ENCODE measurements at places on chromosomes 4 and X.

GRCh38 chrX:23737413-23737812, 5.7 kb downstream of the ACOT9 start:
- DNase-seq, result no peak

- DNase-seq, result no peak
Measured at GRCh38 chr4:81505004-81505598, 33.4 kb upstream of the RASGEF1B start.

GRCh38 chr4:38396845-38397547, 267.0 kb upstream of the KLF3 start:
- DNase-seq, result no peak

DNA sequence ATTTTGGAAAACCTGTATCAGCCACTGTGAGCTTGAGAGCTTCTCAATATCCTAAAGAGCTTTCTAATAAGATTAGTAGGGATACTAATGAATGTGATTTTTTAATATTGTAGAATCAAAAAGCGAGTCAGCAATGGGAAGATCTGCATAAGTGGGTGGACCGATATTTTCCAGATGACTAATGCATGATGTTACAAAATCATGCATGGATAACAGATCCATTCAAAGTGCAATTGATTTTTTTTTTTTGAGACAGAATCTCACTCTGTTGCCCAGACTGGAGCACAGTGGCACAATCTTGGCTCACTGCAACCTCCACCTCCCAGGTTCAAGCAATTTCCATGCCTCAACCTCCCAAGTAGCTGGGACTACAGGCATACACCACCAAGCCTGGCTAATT, 7.3 kb upstream of the CLDN2 start:
- no peak for DNase-seq

GRCh38 chr4:73912191-73912590, 43.0 kb downstream of the CXCL1 start:
- DNase-seq, result no peak

GRCh38 chr4:75848891-75849290, 53.4 kb downstream of the PPEF2 start:
- DNase-seq, result no peak

- no peak for DNase-seq
Measured at GRCh38 chr4:188783175-188783574, 643.9 kb downstream of the TRIML1 start.

DNA sequence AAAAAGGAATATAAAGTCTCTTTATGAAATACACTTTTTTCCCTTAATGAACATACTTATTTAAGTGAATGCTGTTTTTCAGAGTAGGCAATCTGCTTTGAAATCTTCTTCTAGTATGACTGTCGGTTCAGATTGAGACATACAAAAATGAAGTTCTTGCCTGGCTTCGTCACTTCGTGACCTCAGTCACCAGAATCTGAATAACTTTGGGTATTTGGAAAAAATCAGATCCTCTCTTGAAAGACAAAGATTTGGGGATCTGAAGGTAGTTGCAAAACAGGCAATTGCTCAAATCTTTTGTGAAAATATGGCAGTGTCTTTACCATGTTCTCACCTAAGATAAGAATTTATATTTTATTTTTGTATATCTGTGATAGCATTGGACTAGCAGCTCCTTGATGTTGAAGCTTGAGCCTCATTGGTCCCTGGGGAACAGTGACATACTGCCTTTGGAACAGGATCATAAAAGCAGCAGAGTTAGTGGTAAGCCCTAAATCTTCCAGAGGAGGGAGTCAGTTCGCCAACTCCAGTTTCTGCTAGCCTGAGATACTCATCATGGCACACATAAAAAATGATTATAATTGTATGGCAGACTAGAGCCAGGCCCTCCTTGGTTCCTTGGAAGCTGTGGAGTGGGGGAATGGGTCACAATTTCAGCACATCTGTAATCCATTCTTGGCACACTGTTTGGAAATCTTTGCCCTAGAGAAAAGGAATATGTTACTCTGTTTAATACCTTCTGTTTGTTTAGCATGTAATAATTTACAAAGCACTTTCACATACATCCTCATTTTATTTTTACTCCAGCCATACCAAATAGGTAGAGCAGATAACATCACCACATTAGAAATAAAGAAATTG, 5.0 kb downstream of the ARFIP1 start:
- DNase-seq, result peak; percentile 48

DNA sequence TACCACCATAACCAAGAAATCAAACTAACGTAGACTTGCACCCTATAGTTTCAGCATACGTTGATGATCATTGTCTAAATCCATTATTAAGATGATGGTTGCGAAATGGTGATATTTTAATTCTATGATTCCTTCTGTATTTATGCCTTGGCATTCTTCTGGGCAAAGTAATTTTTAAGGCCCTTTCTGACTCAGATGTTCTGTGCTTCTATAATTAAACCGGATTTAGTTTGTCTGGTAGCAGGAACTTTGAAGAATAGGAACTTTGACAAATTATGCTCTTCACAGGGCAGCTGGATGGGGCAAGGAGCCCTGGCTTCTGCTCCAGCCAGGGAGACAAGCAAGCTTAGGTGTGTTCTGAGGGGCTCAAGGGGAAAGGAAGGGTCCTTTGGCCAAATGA, 23.8 kb upstream of the PLAC1 start:
- no peak for DNase-seq

DNA sequence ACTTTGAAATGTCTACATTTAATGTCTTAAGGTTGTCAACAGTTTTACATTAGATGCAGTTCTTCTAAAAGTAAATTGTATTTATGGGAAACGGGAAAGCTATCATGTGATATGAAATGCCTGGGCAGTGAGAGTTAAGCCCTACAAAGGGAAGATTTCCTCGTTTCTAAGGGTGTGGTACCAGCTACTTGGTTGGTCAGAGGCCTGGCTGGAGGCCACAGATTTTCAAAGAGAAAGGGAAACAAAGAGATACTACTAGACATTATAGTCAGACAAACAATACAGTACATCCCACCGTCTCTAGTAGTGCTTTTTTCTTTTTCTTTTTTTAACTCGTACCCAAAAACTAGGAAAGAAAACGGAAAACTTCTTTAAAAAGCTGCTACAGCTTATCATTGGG, 467.8 kb downstream of the PCDH7 start:
- DNase-seq, result no peak

- peak; percentile 95 for DNase-seq
Measured at GRCh38 chr4:139014371-139015268, 961 bp upstream of the NOCT start.

- no peak for DNase-seq
Measured at GRCh38 chr4:157312702-157313101, 92.2 kb downstream of the GRIA2 start.

DNA sequence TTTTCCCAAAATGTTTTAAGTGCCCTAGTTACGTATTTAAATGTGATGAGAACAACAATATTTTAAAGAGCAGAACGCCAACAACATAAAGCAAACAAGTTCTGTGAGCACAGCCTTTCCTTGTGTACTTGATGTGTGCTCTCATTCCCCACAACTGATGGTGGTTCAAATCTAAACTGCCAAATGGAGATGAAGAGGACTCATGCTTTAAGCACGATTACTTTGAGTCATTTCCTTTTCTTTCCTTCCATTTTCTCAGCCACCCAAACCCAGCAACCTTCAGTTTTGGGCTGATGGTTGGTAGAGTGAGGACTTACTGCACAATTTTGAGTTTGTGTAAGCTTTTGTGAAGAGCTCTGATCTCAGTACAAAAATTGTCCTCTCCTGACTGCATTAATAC, 1.7 kb downstream of the NSD2 start:
- peak; percentile 62 for DNase-seq

- DNase-seq, result no peak
Measured at GRCh38 chr4:133776503-133776902, 425.1 kb downstream of the PABPC4L start.

DNA sequence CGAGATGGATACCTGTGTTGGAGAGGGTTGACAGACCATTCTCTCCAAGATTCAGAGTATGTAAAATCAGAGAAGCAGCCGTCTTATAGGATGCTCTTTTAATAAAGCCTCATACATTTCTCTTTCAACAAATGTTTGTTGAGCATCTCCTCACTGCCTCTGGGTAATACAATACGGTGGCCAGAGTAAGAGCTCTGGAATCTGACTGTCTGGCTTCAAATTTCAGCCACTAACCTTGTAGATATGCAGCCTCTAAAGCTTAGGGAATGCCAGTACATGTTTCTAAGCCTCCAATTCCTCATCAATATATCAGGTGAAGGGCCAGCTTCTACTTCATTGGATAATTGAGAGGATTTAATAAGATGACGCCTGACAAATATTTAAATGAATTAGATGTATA, 61.3 kb downstream of the CLNK start:
- DNase-seq, result no peak

DNA sequence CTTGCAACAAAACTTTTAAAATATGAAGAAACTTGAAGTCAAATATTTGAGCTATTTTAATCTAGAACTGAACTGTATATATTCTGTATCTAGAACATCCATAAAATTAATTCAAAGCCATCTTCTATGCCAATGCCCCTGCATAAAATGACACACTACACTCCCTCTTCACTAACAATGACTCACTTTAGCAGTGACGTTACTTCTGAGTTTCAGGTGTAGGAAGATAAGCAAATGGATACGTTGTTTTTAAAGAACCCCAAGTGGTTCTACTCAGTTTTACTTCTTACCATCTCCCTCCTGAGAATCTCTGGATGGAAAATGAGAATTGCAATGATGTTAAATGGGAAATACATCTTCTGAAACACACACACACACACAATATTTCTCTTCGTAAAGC, 45.2 kb downstream of the CXXC4 start:
- DNase-seq, result no peak

GRCh38 chrX:42546800-42547199, 231.2 kb downstream of the PPP1R2C start:
- no peak for DNase-seq

DNA sequence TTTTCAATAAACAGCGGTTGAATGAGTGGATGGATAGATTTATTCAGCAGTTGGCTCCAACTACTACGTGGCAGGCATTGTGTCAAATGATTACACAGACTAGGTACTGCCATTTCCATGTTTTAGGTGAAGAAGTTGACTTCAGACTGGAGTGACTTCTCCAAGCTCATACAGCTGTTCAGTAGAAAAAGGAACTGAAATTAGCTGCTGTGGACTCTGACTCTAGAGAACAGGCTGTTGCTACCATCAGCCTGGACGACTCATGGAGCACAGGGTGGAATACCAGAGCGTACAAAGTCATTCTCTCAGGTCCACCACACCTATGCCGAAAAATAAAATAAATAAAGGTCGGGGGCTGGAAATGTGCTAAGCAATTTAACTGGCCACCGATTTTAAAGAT, 45.3 kb downstream of the TENM3 start:
- no peak for DNase-seq

DNA sequence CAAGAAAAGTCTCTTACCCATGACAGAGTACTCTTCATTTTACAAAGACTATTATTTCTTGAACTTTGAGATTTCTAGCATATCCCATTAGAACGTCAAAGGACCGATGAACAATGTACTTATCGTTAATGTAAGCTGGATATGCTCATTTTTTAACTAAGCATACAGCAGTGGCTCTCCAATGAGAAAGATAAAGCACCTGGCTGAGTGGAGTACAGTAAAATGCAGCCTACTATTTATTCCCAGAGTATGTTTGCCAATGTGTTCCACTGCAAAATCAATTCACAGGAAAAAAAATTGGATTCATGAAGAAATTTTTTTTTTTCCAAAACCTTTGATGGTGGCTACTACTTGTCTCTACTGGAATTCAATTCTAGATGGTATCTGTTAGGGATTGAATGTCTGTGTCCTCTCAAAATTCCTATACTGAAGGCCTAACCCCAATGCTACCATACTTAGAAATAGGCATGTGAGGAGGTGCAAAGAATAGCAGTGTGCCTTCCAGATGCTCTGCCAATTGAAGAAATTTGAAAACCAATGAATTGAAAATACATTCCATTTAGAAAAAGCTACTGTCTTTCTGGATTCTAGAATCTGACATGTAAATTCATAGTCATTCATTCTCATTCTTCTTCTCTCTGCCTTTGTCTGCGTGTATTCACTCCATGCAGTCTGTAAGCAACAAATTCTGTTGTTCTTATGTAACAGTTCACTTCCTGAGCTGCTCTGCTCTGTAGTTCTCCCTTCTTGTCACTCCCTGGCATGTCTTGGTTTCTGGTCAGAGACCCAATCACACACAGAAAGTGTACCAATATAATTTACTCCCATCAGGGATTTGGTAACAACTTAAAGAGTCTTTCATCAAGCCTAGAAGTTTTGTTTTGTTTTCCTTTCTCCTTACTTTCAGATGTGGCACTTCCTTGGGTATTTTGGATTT, 61.4 kb downstream of the PAPSS1 start:
- DNase-seq, result no peak

DNA sequence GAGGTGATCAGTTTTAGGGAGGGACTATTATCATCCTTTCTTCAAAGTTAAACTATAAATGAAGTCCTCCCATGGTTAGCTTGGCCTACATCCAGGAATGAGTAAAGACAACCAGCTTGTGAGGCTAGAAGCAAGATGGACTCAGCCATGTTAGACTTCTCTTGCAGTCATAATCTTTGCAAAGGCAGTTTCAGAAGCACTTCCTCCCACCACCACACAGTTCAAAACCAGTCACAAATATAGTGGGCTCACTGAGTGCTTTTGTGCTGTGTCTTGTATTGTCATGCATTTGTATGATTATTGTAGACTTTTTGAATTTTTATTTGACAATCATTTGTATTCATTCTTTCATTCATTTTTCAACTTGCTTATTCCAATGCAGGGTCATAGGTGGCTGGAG, 204.5 kb downstream of the ZNF674 start:
- DNase-seq, result no peak

GRCh38 chrX:45769761-45770582, 569.3 kb upstream of the DIPK2B start:
- peak; percentile 80 for DNase-seq

DNA sequence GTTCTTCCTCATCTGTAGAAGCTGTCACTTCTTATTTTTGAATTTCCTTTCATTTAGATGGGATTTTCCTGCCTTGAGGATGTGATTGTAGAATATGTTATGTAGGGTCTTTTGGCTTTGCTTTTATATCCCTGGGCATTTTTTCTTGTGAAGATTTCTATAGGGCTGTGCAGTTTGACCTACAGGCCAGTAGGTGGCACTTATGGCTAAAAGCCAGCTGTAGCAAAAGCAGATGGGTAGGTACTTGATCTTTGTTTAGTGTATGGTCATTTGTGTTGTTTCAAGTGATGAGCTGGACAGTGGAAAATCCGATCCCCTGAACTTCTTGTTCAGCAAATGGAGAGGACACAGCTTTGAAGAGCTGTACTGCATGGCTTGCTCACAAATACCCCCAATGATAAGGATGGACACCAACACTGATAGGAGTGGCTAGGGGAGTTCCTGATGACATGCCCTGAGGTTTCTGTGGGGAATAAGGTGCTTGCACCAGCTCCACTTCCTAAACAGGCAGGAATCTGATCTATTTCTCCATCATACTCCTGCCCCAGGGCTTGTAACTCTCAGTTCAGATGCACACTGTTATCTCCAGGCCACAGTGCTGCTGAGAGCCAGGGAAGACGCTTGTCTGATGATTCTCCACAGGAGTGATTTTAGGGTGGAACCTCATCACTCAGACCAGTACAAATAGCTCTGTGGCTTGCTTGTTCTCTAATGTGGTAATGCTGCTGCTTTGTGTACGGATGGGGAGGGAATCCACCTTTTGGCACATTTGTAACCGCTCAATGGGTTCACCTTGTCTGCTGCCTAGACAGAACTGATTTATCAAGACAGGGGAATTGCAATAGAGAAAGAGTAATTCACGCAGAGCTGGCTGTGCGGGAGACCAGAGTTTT, 417.1 kb upstream of the MAGEB16 start:
- peak; percentile 29 for DNase-seq
